Placental pericyte (primary cell): ENCODE measurements at places on chromosomes 16 and 17. TPM values are rescaled to one million over a fixed set of nuclear protein-coding genes. Genes with fewer than 3 reads are reported as not detected.

NPIPA1 gene
- 37.1 and 62.6 TPM in 2 replicates for total RNA-seq

NACA2 gene
- total RNA-seq, result not detected in 2 replicates

HES7 gene
- under 0.01 TPM in 1 of 2 replicates, not detected in the other for total RNA-seq

SLC43A2 gene
- total RNA-seq, result 5.6 and 19.7 TPM in 2 replicates

REXO5 gene
- 2.8 and 9.2 TPM in 2 replicates for total RNA-seq

MCRIP1 gene
- total RNA-seq, result 82.0 and 100 TPM in 2 replicates

MEOX1 gene
- 0.22 and 6.6 TPM in 2 replicates for total RNA-seq

VPS35 gene
- 104 and 169 TPM in 2 replicates for total RNA-seq

RAB40C gene
- total RNA-seq, result 15.3 and 16.5 TPM in 2 replicates

KRTAP3-2 gene
- total RNA-seq, result not detected in 2 replicates

AGRP gene
- total RNA-seq, result not detected in 2 replicates

ZNF19 gene
- 2.4 and 3.3 TPM in 2 replicates for total RNA-seq
